ENCODE measurements at places on chromosomes 5 and 9.

- peak; percentile 86 for ATAC-seq
Observed at GRCh38 chr5:33195431-33196165, 245.2 kb upstream of the TARS1 start.

DNA sequence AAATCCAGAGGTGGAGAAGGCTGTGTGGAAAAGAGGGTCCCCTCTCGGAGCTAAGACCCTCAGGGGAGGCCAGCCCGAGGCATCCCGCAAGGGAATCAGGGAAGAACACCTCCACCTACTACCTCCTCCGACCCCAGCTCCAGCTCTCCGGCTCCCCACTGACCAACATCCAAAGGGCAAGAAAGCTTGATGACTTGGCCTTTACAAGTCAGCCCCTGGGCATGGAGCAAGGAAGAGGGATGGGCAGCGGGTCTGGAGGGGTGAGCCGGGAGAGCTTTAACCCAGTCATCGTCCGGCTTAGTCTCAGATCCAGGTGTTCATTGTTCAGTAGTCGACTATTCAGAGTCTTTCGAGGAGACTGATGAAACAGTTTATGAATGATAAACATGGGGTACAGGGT, 32.1 kb downstream of the ERAP1 start:
- ATAC-seq = no peak

DNA sequence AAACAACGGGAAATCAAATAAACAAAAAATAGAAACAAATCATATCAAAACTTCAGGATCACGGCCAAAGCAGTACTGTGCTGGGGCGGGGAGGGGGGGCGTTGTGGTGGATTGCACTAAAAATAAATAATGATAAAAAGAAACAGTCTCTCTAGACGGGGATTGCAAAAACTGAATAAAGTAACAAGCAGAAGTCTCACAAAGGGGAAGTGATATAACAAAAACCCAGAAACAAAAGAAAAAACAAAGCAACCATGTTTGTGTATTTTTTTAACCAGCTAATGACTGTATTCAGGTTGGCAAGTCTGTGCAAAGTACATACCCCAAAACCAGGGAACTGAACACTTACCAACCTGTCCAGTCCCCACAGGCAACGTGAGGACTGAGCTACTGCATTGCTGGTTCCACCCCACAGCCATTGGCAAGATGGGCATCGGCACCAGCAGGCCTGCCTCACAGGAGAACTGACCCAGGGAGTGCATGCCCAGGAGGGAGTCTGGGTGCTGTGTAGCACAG, 24.1 kb downstream of the BICD2 start:
- no peak for ATAC-seq

GRCh38 chr5:114296191-114296590, 65.7 kb upstream of the KCNN2 start:
- ATAC-seq = no peak

DNA sequence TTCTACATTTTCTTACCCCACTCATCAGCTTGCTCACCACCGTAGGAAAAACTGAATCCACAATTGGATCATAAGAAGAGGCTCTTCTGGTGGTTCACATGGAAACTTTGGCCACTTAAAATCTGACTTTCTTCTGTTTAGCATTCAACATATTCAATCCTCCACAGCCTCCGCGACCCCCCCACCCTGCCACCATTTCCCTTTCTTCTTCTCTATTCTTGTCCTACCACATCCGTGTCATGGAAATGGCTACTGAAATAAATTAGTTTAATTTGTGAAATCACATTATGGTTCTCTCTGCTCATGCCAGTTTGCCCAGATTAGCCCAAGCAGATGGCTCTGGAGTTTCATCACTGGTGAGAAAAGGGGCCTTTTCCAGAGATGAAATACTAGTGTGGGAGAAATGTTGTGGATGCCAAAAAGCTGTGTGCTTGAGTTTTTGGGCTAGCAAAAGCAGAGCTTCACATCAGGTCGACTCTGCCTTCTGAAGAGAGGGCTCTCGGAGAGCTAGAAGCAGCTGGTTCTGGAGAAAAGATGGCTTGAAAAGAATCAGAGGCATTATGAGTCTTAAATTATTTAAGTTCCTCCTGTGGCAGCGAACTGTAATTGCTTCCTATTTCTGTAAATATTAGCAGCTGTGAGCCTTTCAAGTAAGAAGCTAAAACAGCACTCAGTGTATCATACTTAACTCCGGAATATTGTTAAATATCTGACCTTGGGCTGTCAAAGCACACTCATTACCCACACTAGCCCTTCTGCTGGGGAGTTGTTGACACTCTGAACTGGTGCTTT, 107.1 kb downstream of the MAT2B start:
- no peak for ATAC-seq

GRCh38 chr5:179161901-179162300, 101.7 kb downstream of the ZNF354C start:
- no peak for ATAC-seq

- no peak for ATAC-seq
Observed at GRCh38 chr5:122779451-122779850, 4.6 kb downstream of the SNX2 start.

- ATAC-seq = peak; percentile 79
Observed at GRCh38 chr9:99411068-99411467, 189.0 kb downstream of the SEC61B start.

DNA sequence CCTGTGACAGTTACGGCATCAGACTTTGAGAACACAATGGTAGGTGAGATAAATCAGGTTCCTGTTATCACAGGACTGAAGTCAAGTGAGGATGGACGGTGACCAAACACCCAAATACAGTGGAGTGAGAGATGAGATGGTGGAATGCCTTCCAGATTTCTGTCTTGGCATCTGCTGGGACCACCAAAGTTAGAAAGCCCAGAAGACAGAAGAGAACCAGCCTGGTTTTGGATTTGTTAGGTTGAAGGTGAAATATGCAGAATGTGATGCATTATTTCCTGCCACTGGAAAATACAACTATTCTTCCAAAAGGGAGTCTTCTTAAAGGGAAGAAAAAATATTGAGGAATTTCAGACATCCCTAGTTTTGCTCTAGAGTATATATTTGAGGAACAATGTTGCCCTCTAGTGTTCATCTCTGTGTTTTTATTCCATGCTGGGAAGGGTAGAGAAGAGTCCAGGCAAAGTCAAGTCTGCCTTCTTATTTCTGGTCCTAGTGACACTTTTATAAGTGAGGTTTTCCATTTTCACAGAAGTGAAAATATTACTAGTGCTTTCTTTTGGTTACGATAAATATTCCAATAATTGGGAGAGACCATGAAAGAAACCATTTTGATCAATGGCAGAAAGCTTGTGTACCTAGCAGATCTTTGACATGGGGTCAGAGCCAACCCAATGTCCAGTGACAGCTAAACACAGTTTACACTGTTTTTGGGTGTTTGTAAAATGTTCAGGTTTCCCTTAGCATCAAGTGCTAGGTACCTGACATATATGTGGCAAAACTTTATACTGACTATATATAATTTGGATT, 142.3 kb upstream of the ANKH start:
- peak; percentile 92 for ATAC-seq

GRCh38 chr9:7653262-7653661, 146.3 kb downstream of the DMAC1 start:
- ATAC-seq = no peak

- ATAC-seq = peak; percentile 91
Observed at GRCh38 chr5:14685757-14686156, 21.2 kb downstream of the OTULIN start.

GRCh38 chr5:25909163-25909562, 1129.2 kb downstream of the CDH9 start:
- ATAC-seq = no peak

GRCh38 chr9:121434969-121435368, 64.7 kb downstream of the GGTA1 start:
- no peak for ATAC-seq

- ATAC-seq = no peak
Observed at GRCh38 chr5:85760519-85760918, 857.2 kb upstream of the COX7C start.

- no peak for ATAC-seq
Observed at GRCh38 chr9:127384901-127385300, 12.1 kb upstream of the SLC2A8 start.

DNA sequence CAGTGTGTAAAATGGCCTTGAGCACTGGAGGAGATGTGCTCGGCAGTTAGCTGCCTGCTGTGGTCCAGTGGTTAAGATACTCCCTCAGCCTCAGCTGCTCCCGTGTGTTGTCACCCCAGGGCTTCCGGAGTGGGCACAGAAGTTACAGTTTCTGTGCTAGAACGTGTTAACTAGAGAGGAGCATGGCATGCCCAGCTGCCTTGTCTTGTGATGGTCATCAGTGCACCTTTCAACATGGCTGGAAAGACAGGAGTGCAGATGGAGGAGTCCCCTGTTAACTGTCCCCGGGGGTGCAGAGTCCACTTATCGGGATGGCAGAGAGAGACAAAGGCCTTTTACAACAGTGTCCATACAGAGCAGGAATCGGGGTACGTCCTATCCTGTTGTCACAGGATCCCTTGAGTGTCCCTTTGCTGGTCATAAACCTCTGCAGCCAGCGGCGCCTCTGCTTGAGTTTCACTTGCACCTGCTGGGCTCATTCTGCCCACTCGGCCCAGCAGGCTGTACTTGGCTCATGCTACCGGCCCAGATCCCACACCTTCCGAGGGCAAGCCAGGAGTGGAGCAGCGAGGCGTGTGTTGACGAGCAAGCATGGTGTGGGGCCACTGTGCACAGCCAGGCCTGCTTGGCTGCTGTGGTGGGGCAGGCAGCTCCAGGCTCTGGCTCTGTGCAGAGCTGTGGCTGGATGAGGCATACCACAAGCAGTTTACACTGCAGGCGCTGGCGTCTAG, 112.6 kb downstream of the EHMT1 start:
- no peak for ATAC-seq

GRCh38 chr9:116451500-116452115, 235.5 kb upstream of the TRIM32 start:
- ATAC-seq = no peak

DNA sequence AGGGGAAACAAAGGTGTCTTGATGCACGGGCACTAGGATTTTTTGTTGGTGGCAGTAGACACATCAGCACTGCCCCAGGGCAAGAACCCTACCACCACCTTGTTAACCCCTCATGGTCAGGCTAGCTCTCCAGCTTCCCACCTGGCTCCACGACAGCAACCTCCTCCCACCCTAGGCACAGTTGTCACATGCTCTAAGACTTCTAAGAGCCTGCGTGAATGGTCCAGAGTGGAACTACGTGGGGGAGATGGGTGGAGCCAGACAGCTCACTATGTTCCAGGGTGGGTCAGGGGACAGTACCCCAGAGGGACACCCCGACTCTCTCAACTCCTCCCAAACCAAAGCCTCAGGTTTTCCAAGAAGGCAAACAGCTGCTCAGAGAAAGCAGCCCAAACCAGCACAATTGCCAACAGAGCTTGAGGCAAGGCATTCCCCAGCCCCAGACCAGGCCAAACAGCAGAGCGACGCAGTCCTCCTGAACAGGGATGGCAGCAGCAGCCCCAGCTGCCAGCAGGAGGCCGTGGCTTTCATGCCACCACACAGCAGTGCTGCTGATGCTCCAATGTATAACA, 78.0 kb downstream of the NRG2 start:
- ATAC-seq = no peak
